ENCODE measurements at places on chromosomes 3 and 15. TPM values are rescaled to one million over a fixed set of nuclear protein-coding genes. Genes with fewer than 3 reads are reported as not detected.

- DNase-seq, result no peak
Observed at GRCh38 chr3:142244056-142244455, 18.7 kb upstream of the GK5 start.

GRCh38 chr15:41861736-41862356 is 23.2 kb downstream of the PLA2G4B start:
- no peak for DNase-seq

DNA sequence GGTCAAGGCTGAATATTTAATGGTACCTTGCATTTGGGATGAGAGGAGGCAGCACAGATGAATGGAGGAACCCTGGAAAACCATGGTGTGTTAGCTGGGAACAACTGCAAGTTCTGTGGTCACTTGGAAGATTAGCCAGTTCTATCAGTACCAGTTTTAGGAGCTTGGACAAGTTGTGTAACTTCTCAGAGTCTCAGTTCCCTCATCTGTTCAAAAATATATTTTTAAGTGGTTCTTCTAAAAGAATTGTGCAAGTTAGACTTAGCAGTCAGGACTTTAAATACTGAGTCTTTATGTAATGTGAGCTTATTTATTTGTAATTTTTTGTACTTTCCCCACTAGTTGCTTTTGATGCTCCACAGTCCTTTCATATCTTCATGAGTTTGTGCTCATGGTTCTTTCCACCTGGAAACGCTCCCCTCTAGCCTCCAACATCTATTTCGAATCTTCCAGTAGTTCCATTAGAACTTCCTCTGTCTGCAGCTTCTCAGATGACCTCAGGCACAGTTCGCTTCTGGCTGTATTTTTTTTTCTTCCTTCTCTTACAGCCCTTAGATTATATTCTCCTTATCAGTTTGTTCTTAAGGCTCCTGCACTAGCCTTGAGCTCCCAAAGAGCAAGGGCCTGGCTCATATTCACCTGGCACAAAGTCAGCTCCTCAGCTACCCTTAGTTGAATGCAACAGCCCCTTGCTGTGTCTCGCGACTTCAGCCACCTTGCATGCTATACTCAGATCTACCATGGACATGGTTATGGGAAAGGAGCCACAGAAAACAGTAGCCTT is 27.1 kb downstream of the ITPR1 start:
- DNase-seq, result no peak

- no peak for DNase-seq
Observed at GRCh38 chr3:23062582-23062981, 140.5 kb upstream of the UBE2E2 start.

GRCh38 chr3:113166719-113167492 is 44.5 kb upstream of the BOC start:
- peak; percentile 92 for DNase-seq

DNA sequence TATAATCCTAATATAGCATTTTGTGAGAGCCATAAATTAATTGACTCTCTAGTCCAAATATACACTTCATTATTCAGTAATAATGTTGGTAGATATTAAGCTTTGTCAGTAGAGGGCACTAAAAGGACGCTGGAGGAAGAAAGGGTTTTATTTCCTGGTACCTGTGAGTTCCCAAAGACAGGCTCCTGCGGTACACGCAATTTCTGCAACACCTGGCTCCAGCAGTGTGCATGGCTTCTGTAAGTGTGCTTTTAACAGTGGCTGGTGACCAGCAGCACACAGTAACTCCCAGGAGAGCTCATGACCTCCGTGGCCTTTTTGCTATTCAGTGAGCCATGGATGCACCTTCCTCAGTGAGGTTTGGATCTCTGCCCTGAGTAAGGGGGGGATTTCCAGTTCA is 338.3 kb upstream of the ZNF385D start:
- DNase-seq, result no peak

GRCh38 chr15:83605111-83605945 is 48.6 kb upstream of the ADAMTSL3 start:
- peak; percentile 92 for DNase-seq

DNA sequence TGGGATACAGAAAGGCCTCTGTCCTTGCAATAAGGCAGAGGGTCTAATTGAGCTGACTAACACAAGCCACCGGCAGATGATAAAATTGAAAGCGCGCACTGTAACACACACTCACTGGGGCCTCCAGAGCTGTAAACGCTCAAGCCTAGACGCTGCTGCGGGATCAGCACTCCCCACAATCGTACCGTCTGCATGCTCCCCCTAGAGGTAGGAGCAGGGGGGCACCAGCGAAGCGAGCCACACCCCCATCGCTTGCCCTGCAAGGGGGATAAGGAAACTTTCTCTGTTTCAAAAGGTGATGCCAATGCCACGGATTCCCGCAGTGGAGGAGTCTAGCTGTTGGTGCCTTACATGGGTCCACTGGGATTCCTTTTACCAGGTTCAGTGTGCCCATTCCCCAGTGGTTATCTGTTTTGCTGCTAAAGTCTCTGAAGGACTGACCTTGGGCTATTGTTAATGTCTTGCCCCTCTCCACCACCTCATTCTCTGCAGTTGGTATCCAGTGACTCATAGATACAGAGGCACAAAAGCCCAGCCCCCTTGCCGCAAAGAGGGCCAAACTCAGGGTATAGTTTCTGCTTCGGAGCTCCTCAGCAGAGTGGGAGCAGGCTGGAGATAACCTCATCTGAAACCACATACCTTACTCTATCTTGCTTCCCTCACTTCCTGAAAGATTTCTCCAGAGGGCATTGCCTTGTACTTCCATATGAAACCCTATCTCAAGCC is 139.3 kb upstream of the KBTBD8 start:
- DNase-seq, result no peak

- no peak for DNase-seq
Observed at GRCh38 chr15:90271459-90272166, 6.1 kb downstream of the NGRN start.

GRCh38 chr3:52302426-52303145 is 13.5 kb upstream of the DNAH1 start:
- no peak for DNase-seq

- no peak for DNase-seq
Observed at GRCh38 chr15:63870043-63870394, 36.3 kb upstream of the HERC1 start.

GRCh38 chr3:98482717-98483482 is 14.6 kb upstream of the OR5K2 start:
- no peak for DNase-seq

- DNase-seq, result no peak
Observed at GRCh38 chr15:57307527-57308169, 68.7 kb upstream of the CGNL1 start.

- DNase-seq, result no peak
Observed at GRCh38 chr3:186152889-186153292, 44.0 kb upstream of the ETV5 start.

- DNase-seq, result no peak
Observed at GRCh38 chr3:36964331-36964730, 19.5 kb upstream of the TRANK1 start.

GRCh38 chr15:80801891-80802680 is 22.9 kb downstream of the CEMIP start:
- DNase-seq, result no peak

DNA sequence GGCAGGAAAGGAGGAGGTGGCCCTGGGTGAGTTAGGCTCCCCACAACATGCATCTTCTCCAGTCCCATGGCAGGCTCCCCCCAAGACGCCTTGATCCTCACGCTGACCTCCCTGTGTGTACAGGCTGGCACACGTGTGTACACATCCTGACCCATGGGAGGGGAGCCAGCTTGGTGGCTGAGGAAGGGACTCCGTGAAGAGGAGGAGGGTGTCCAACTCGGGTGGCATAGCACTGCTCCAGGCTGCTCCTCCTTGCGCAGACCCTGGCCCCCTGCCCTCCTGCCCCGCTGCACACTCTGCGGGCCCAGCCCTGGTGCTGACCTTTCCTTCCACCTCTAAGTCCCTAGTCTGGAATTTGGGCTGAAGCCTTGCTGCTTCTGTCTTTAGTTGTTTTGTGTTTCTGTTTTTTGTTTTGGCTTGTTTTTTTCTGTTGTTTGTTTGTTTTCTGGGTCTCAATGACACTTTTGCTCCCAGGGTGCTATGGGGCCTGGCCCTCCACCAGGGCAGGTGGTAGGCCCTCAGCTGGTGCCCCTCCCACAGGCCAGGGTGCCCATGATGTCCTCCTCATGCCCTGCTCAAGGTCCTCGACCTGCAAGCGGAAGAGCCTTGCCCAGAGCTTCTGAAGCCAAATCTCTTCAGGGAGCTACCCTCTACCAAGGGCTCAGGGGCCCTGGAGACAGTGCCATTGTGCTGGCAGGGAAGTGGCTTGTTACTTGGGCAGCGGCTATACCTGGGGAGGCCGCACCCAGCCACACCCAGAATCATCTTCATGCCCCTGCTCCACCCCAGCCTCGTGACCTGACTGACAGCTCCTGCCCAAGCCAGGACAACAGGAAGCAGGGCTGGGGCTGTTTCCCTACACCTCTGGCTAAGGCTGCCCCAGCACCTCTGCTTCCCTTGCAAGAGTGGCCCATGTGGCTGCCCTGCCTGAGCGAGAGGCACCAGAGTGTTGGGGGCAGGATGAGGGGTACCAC is 5.1 kb downstream of the EPHB3 start:
- no peak for DNase-seq

- no peak for DNase-seq
Observed at GRCh38 chr3:194265505-194265892, 85.6 kb downstream of the CPN2 start.

DNA sequence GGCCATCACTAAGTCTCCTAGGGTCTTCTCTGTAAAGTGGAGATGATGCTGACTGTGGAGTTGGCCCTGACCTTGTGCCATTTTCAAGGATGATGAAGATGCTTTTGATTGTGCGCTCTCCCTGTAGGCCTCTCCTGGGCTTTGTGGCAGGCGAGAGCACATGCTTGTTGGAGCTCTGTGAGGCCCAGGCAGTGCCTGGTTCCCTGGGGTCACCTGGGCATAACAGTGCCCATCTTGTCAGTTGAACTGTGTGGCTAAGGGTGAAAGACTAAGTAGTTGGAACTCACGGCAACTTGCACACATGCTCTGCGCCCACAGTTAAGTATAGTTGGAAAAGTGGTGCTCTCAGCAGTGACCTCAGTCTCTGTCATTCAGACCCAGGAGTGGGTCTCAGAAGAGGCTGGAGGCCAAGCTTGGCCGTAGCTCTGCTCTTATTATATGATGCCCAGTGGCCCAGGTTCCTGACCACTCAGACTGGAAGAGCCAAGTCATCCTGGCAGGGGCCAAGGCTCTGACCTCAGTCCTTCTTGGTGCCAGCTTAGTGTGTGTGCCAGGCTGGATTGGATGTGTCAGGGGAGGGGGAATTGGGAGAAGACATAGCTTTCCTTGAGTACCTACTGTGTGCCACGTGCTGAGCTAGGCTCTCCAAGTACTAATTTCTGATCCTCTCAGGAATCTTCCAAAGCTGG is 154.6 kb downstream of the EEFSEC start:
- no peak for DNase-seq

DNA sequence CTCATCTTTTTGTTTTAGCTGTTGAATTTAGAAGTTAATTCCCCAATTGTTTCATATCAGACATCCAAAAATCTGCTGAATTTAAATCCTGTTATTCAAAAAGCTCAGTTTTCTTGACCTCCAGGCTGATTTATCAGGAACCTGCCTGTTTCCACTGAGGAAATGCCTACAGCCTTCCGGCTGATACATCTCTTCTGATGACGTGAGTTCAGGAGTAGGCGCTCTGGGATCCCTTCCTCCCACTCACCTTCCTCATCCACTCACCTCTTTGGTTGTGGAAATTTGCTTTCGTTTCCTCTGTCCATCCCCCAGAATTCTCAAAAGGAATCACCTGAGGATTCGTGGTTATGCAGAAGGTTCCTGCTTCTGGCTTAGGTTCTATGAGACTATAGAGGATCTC is 55.4 kb upstream of the ALDH1A3 start:
- no peak for DNase-seq

- DNase-seq, result no peak
Observed at GRCh38 chr15:93987068-93987467, 244.3 kb upstream of the MCTP2 start.

DNA sequence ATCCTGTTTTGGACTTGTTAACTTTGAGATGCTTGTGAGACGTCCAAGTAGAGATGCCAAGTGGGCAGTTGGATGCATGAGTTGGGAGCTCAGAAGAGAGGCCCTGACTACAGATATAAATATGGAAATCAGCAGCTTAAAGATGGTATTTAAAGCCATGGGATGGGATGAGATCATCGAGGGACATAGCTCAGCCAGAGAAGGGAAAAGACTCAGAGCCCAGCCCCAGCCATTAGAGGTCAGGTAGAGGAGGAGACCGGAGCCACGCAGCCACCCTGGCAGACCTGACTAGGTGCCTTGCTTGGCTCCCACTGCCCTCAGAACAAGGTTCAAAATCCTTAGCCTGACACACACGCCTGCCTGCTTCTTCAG is 31.1 kb downstream of the ATP2B2 start:
- no peak for DNase-seq

- no peak for DNase-seq
Observed at GRCh38 chr15:29708519-29708918, 113.7 kb downstream of the TJP1 start.

DNA sequence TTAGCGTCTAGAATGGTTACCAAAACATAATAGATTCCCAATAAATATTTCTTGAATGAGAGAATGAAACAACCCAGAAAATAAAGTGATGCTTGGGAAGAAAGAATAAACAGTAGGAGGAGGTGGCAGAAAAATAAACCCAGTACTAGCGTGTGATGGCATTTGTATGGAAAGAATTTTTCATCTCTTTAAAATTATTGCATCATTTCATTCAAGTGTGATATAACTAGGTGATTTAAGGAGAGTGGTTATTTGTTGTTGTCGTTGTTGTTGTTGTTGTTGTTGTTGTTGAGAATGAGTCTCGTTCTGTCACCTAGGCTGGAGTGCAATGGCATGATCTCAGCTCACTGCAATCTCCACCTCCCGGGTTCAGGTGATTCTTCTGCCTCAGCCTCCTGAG is 293.9 kb downstream of the ZNF385D start:
- DNase-seq, result no peak

- no peak for DNase-seq
Observed at GRCh38 chr3:170258105-170258487, 35.9 kb downstream of the PRKCI start.

DNA sequence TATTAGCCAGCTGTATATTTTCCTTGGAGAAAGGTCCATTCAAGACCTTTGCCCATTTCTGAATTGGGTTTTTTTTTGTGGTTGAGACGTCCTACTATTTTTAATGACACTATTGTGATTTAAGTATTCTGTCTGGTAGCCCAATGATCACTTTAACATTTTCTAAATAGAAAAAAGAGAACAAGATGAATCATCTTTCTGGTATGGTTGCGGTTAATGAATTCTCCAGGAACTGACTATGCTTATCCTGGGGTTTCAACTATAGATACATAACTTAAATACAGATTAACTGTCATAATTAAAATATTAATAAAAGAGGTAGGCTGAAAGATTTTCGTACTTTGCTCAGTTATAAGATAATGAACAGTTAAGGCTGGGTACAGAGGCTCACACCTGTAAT is 51.9 kb downstream of the PBRM1 start:
- no peak for DNase-seq

The LSG1 gene
- 32.7 TPM for total RNA-seq

The ZDHHC3 gene
- 80.9 TPM for total RNA-seq

The DAZL gene
- not detected for total RNA-seq

The FBXO40 gene
- total RNA-seq, result not detected

The ROPN1B gene
- total RNA-seq, result not detected

The CBLB gene
- 20.7 TPM for total RNA-seq

The ARMC8 gene
- 90.3 TPM for total RNA-seq

The SLCO2A1 gene
- total RNA-seq, result 8.3 TPM

The OSTN gene
- total RNA-seq, result not detected

The SAMMSON gene
- 1.5 TPM for total RNA-seq

Measured in esophagus muscularis mucosa (tissue), 4 donors.